ENCODE measurements at places on chromosomes 7 and 10.

GRCh38 chr7:143467724-143468123 is 9.9 kb upstream of the TAS2R41 start:
- DNase-seq, result no peak

GRCh38 chr10:52284416-52285013 is 29.6 kb upstream of the DKK1 start:
- no peak for DNase-seq

GRCh38 chr10:3167611-3168330 is 4.8 kb downstream of the PITRM1 start:
- no peak for DNase-seq

GRCh38 chr10:34731885-34732701 is 83.0 kb downstream of the PARD3 start:
- no peak for DNase-seq

- no peak for DNase-seq
These were observed 41.5 kb downstream of the MINPP1 start for GRCh38 chr10:87546210-87546609.

Data from NCI-H510A treated with DMSO at 0.1 percent for 48 hours (cell line).